ENCODE measurements at places on chromosomes 1 and 21.

DNA sequence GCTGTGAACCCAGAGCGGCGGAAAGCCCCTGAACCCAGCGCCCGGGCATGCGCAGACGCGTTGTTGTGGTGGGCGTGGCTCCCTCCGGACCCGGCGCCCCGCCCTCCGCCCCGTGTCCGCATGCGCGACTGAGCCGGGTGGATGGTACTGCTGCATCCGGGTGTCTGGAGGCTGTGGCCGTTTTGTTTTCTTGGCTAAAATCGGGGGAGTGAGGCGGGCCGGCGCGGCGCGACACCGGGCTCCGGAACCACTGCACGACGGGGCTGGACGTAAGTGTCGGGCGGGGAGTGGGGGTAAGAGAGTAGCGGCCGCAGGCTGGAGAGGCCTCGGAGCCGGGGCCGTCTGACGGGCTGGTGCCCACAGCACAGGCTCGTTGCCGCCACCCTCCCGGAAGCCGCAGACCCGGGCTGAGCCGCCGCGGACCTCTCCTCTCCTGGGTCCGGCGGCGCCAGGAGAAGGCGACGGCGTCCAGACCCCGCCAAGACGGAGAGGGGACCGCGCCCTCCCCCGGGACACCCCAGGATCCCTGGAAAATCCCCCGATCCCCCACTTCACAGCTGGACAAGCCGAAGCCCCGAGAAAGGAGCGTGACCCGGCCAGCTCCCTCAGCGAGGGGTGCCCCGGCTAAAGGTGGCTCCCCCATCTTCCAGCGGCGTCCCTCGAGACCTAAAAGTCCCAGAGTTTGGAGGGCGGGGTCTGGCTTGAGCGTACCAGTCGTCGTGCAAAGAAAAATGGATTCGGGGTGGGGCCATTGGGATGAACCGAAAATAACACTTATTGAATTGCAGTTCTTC lies at the start of gene TMEM50A:
TMEM50A (plus strand) TSS at position 147 of the 794 bp plus-strand sequence. CDS start 2,153 bp downstream, outside the sequence.
- DNase-seq = peak; percentile 81

GRCh38 chr1:153566414-153567371 lies 1.0 kb upstream of the S100A2 start:
- DNase-seq = peak; percentile 99

GRCh38 chr1:117059678-117060440 lies at the start of gene TTF2:
TTF2 (plus strand) TSS chr1:117060326; CDS start chr1:117060347, 21 bp downstream.
- peak; percentile 98 for DNase-seq

GRCh38 chr1:231734417-231734816 lies 107.8 kb downstream of the DISC1 start:
- no peak for DNase-seq

DNA sequence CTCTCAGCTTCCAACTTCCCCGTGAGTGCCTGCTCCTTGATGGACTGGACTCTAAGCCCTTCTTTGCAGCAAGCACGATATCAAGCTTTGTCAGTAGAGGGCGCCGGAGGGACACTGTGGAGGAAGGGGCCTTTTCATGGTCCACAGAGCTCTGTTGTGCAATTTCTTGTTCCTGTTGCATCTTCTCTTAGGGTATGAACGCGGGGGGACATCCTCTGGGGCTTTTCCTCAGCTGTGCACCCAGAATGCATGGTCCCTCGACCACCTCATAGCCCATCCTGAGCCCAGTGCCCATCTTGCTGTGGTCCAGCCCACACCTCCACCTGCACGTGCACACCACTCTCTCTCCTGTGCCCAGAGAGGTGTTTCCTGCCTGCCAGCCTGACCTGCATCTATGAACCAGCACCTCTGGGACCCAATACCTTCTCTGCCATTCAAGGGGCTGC lies 556.8 kb downstream of the PTPRU start:
- peak; percentile 74 for DNase-seq

DNA sequence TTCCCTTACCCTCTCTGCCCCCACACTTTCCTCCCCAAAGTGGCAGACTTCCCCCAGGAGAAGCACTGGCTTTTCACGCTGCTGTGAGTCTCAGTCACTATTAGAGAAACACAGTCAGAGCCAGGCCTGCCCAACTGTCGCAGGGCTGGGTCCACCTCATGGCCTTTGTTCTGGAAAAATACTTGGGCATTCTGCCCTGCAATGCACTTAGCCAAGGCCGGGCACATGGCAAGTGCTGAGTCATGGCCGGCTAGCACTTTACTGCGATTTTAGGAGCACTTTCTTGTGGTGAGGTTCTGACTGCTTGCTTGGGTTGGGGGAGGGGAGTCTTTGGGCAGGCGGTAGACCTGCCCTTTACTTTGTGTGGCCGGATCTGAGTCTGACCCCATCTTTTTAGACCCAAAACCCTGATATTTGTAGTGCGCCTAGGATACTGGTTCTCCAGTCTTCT lies 7.7 kb downstream of the EPHX1 start:
- DNase-seq = peak; percentile 77

DNA sequence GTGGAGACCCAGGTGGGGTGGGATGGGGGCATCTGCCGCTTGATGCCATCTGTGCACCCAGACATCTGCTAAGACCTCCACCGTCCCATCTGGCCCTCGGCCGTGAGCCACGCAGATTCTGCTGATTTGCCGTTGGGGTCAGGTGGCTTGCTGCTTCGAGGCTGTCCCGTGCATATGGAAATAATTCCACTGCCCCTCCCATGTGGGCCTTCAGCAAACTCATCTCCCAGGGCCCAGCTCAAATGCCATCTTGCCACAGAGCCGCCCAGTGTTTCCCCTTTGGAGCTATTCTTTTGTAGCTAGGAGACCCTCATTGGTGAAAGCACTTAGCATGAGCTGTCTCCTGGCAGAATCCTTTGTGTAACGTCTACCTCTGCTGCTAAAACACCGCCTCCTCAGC lies 99.8 kb downstream of the KAZN start:
- DNase-seq = no peak

Data from ACHN (cell line).